ENCODE measurements at places on chromosomes 12 and 14.

- no peak for DNase-seq
Observed at GRCh38 chr14:40981247-40981646, 625.4 kb upstream of the LRFN5 start.

GRCh38 chr12:110007881-110008280, 8.7 kb downstream of the ANKRD13A start:
- DNase-seq = no peak

- DNase-seq = no peak
Observed at GRCh38 chr12:83168751-83169150, 482.0 kb downstream of the TMTC2 start.

DNA sequence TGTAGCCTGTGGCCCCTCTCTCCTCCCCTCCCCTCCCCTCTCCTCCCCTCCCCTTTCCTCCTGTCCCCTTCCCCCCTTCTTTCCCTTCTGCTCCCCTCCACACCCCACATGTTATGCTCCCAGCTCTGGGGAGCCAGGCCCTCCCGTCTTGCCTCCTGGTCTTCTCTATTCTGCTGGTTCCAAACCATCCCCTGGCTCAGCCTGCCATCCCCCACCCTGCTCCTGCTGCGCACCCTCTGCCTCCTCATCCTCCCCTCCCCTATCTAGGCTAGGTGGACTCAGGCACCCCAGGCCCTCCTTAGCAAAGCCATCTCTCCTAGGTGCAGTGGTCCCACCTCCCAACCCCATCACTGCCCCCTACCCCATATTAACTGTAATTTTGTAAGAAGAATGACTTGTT, 99.5 kb downstream of the CALM1 start:
- DNase-seq = no peak

DNA sequence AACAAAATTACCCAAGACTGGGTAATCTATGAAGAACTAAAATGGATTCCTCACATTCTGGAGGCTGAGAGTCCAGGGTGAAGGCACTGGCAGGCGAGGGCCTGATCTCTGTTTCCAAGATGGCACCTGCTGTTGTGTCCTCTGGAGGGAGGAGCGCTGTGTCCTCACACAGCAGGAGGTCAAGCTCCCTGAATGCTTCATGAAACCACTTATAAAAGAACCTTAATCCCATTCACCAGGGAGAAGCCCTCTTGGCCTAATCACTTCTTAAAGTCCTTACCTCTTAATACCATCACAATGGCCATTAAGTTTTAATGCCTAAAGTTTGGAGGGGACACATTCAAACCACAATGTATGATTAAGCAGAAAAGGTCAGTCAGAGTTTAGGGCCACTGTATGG, 172.4 kb downstream of the EMP1 start:
- DNase-seq = no peak

DNA sequence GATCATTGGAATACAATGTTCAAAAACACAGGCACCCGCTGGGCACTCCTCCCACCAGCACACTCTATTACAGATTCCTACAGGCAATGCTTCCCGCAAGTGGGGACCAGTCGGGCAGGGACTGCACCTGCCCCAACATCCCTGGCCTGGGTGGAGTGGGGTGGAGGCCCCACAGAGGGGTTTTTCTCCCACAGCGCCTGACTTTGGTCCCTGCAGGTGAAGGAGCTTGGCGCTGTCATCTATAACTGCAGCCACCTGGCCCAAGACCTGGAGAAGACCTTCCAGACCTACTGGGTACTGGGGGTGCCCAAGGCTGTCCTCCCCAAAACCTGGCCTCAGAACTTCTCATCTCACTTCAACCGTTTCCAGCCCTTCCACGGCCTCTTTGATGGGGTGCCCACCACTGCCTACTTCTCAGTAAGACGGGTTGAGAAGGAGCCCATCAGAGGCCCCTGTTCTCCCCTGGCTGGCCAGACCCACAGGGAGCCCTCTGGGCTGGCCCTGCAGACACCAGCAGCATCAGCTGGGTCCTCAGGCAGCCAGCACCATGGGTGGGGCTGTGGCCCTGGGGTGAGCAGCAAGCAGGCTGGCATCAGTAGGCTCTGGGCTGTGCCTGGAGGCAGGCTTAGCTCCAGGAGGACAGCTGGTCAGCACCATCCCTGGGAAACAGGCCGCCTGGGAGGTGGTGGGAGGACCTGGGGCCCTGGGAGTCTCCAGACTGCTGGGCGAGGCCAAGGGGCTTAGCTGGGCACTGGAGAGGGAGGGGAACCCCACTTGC, 6.0 kb downstream of the PLD4 start:
- no peak for DNase-seq

DNA sequence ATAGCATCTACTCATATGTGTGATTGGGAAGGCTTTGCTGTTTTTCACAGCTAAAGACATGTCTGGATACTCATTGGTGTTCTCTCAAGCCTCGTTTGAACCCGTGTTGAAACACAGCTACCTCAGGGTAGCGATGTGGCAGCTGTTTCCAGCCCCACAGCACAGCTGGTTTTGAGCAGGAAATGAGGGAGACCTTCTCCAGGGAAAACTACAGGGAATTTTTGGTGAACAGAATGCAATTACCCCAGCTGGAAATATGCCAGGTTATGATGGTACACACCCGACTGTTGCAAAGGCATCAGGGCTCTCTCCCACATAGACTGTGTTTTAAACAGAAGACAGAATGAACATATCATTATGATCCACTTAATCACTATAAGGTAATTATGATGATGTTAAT, 828.9 kb downstream of the VRK1 start:
- DNase-seq = no peak

DNA sequence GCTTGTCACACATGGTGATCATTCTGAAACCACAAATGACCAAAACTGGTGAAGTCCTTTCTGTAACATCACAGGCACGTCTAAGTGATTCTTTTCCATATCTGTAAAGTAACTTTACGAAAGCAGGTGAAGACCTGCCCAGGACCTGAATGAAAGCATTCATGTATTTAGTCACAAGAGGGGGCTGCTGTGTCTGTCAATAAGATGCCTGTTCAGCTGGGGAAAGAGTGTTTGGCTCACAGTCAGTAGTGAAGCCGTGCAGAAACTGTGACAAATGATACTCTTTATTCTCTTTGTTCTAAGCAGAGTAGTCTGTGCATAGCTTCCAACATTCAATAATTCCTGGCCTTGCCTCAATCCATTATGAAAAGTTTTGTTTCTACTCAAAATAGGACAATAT, 373.5 kb upstream of the OR4E1 start:
- DNase-seq = peak; percentile 5

DNA sequence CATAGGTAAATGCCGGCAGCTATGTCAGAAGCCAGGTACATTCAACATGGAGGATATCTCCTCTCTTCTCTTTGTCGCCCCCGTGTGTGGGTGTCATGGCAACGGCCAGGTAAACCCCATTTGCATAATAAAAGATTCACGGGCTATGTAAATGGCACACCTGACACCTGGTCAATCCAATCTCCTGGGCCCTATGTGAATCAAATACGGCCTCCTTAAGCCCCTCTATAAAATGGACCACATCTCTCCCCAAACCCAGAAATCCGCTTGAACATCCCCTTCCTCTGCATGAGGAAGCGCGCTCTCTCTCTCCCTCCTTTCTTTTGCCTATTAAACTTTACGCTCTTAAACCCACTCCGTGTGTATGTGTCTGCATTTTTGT, 363.7 kb downstream of the SOX5 start:
- DNase-seq = no peak

- no peak for DNase-seq
Observed at GRCh38 chr14:83988275-83988674, 1541.7 kb upstream of the FLRT2 start.

DNA sequence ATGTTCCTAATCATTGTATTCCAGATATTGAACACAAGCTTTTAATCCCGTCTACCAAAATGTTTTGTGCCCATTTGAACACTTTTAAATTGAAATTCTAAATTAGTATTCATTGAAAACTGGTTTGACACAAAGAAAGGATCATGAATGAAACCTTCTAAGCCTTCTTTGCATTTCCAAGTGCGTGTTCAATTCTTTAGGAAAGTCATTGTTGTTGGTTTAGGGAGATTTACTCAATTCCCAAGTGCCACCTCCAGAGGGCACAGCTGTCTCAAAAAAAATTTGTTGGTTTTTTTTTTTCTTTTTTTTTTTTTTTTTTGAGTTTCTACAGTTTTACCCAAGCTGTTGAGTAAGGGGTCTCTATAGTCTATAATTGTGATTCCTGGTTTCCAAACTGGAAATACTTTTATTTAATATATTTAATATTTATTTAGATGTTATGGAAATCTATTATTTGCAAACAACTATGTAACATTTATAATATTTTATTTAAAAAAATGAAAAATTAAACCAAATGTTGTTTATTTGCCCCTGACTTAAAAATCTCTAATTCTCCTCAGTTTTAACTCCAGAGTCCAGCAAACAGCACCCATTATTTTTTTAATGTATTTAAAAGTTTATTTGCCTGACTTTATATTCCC, 79.9 kb downstream of the NEDD1 start:
- DNase-seq = peak; percentile 5

DNA sequence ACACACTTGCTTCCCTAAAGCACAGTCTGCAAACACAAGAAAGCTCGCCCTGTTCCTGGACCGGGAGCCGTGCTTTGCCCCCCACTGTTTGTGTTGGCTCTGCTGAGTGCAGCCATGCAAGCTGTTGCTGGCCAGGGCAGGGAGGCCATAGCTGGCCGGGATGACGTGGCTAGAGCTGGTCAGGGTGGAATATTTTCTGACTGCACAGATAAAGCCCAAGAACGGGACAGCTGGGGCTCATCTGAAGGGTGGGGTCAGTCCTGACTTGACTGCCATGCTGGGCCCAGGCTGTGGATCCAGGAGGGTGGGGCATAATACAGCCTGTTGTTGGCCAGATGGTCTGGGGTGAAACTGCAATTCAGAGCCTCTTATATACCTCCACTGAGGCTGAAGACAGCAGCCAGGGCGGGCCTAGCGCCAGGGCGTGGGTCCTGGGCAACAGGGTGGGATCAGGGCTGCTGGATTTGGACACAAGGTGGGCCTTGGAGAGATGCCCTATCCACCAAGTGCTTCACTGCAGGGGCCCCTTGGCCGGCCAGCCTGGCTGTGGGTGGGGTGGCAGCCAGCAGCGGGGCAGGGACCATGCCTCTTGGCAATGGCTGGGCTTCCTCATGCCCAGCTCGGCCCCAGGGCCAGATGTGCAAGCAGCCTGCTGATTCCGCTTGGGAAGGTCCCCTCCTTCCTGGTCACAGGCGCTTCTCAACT, 14.8 kb downstream of the KMT5A start:
- DNase-seq = peak; percentile 96

GRCh38 chr12:38161123-38162000, 155.2 kb upstream of the ALG10B start:
- DNase-seq = no peak

- no peak for DNase-seq
Observed at GRCh38 chr12:54159140-54159539, 29.6 kb downstream of the SMUG1 start.

- DNase-seq = no peak
Observed at GRCh38 chr12:13454991-13455777, 258.7 kb downstream of the EMP1 start.

GRCh38 chr14:60760209-60760608, 25.6 kb downstream of the MNAT1 start:
- DNase-seq = no peak

DNA sequence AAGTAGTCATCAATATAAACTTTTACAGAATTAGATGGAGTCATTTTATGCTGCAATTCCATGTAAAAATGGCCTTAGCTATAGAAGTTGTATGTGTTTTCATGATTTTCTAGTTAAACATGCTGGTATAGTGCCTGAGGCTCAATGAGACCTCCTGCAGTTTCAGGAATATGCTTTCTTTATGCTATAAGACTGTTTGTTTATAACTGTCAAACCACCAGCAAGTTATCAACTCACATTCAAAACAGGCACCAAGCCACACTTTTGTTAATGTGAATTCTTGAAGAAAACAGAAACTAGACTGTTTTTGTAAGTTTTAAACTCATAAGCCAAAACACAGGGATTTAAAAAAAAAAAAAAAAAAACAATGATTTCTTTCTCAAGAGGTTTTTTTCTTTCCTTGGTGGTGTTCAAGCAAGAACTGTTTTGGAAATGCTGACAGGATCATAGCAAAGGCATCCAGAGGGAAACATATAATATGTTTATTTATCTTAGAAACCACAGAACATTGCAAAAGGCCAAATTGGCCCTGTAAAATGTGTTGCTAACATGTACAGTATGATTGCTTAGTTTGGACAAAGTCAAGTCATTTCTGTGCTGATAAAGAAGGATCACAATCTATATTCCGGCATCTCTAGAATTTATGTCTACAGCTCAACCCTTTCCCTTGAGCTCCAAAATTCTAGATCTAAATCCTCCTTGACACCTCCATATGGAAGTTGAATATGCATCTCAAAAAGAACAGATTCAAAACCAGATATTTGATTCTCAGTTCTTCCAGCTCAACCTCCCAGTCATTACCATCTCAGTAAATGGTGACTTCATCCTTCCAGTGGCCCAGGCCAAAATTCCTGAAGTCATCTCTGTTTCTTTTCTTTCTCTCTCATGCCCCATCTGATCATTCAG, 29.0 kb upstream of the LUM start:
- no peak for DNase-seq

- no peak for DNase-seq
Observed at GRCh38 chr14:89030921-89031320, 206.5 kb downstream of the TTC8 start.

GRCh38 chr14:101839236-101839635, 77.7 kb downstream of the PPP2R5C start:
- DNase-seq = no peak

- DNase-seq = no peak
Observed at GRCh38 chr12:32379667-32380066, 19.7 kb upstream of the FGD4 start.
